Fibroblast of lung (primary cell): ENCODE measurements at places on chromosomes 6 and 20.

- DNase-seq: no peak
Observed at GRCh38 chr20:62813588-62813987, 3.3 kb upstream of the COL9A3 start.

- no peak for DNase-seq
Observed at GRCh38 chr6:96162711-96163120, 146.9 kb downstream of the FUT9 start.

GRCh38 chr20:37956107-37956585 lies 53.2 kb downstream of the VSTM2L start:
- DNase-seq: no peak

GRCh38 chr6:157034436-157035230 lies 257.5 kb downstream of the ARID1B start:
- peak; percentile 81 for DNase-seq

DNA sequence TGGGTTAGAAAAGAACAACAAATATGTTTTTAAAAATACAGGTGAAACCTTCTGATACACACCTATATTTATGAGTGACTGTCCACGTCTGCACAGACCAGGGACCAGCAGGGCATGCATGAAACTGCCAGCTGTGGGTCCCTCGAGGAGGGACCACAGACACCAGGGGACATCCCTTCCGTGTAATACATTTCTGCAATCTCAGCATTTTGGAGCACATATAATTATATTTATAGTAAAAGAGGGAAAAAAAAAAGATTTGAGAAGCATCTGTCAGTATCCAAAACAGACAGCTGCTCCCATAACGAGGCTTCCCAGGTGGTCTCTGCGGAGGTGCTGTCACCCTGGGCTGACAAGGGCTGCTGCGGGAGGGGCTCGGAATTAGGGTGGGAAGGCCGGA lies 40.2 kb downstream of the PMEPA1 start:
- DNase-seq: no peak

DNA sequence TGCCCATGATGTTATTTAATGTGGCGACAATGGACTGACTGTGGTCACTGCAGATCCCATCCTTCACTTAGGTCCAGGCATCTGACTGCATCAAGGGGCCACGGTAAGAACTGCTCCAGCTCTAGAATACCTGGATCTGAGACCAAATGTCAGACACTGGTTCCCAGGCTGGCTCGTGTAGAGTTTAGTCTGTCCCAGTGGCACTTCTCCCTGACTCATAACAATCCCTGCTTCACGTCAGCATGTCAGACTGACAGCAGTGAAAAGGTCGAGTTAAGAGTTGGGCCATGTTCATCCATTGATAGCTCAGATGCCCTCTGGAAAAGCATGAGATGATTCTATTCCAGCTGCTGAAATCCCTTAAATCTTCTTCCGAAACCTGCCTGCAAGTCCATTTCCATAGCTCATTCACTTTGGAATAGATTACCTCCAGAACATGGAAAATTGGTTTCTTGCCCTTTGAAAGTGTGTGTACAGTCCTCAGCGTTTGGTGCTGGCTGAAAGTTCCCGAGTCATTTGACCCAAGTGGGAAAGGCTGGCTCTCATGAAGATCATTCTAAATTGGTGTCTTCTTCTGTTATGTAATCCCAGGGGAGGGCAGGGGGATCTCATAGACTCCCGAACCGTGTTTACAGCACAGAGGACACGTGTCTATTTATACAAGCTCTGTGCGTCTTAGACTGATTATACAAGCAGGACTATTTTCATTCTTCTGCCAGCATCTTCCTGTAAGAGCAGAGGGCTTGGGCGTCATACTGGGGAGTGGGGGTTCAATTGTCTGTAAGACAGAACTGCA lies 160.8 kb downstream of the ZDHHC14 start:
- DNase-seq: peak; percentile 12

- DNase-seq: no peak
Observed at GRCh38 chr20:31476294-31476585, 1.2 kb downstream of the REM1 start.

DNA sequence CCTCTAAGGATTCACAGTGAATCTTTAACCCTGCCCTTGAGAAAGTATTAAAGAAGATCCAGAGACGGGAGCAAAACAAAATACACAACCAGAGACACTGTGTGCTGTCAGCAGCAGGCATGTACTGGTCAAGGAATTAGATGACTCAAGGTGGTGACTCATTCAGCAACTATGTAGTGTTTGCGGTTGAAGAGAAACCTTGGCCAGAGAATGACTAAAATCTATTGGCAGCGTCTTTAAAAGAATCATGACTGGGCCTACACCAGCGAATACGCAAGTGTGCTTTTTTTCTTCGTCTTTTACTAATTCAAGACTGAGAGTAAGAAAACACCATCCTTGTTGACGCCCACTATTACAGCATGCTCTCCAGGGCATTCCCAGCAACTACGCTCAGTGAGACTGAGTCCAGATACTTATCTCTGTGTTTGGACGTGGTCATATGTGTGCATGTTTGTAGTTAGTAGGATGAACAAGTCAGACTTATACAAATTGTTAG lies 72.4 kb upstream of the BACH2 start:
- DNase-seq: peak; percentile 100
